Uterine smooth muscle cell (primary cell): ENCODE measurements at places on chromosomes 7 and 10. TPM values are rescaled to one million over a fixed set of nuclear protein-coding genes. Genes with fewer than 3 reads are reported as not detected.

Gene CFAP69
- 4.4 and 6.2 TPM in 2 replicates for total RNA-seq

Gene OPALIN
- not detected in 2 replicates for total RNA-seq

Gene STAMBPL1
- total RNA-seq, result 34.0 and 53.5 TPM in 2 replicates

Gene HPSE2
- total RNA-seq, result 0.50 and 2.0 TPM in 2 replicates

Gene NYAP1
- total RNA-seq, result 1.2 and 2.5 TPM in 2 replicates

Gene SLC35G1
- total RNA-seq, result 3.9 and 5.5 TPM in 2 replicates

Gene ADAMTS14
- total RNA-seq, result 4.0 and 4.8 TPM in 2 replicates

Gene PITX3
- not detected in 2 replicates for total RNA-seq

Gene NANOS1
- under 0.01 and 0.37 TPM in 2 replicates for total RNA-seq

Gene ADAM12
- 40.8 and 119 TPM in 2 replicates for total RNA-seq

Gene VPS50
- 39.1 and 46.5 TPM in 2 replicates for total RNA-seq

Gene PCGF5
- total RNA-seq, result 32.5 and 35.7 TPM in 2 replicates

Gene CYP3A7
- 0.55 and 1.2 TPM in 2 replicates for total RNA-seq

Gene ABCB1
- 0.50 and 1.3 TPM in 2 replicates for total RNA-seq

Gene PTPRE
- 0.22 and 1.5 TPM in 2 replicates for total RNA-seq

Gene MSS51
- 2.0 and 2.1 TPM in 2 replicates for total RNA-seq

Gene PBLD
- total RNA-seq, result 3.0 and 3.7 TPM in 2 replicates

Gene CREB5
- total RNA-seq, result 2.5 and 5.6 TPM in 2 replicates

Gene OR6B1
- total RNA-seq, result under 0.01 TPM in 1 of 2 replicates, not detected in the other

Gene PIP
- not detected in 2 replicates for total RNA-seq

Gene NPSR1
- not detected in 2 replicates for total RNA-seq

Gene FAM25A
- total RNA-seq, result not detected in 2 replicates

Gene HOXA3
- total RNA-seq, result under 0.01 and 1.2 TPM in 2 replicates

Gene PUS7
- 15.1 and 23.9 TPM in 2 replicates for total RNA-seq

Gene LRIT1
- total RNA-seq, result not detected in 2 replicates

Gene PAX4
- not detected in 2 replicates for total RNA-seq

Gene OR2F1
- under 0.01 TPM in 1 of 2 replicates, not detected in the other for total RNA-seq

Gene INSYN2A
- 0.11 and 0.25 TPM in 2 replicates for total RNA-seq

Gene MICU1
- 64.7 and 81.9 TPM in 2 replicates for total RNA-seq

Gene GIMAP2
- total RNA-seq, result 0.44 and 2.9 TPM in 2 replicates

Gene CFAP70
- 0.44 and 0.75 TPM in 2 replicates for total RNA-seq

Gene ADAP1
- 0.33 and 1.2 TPM in 2 replicates for total RNA-seq

Gene SLC26A5
- not detected in 2 replicates for total RNA-seq

Gene GPR15LG
- total RNA-seq, result not detected in 2 replicates

Gene CALCR
- total RNA-seq, result not detected in 2 replicates

Gene CNPY1
- total RNA-seq, result not detected in 2 replicates

Gene TMEM209
- total RNA-seq, result 10.0 and 13.5 TPM in 2 replicates

Gene SMKR1
- 0.25 and 0.44 TPM in 2 replicates for total RNA-seq

Gene CRYGN
- 0.25 TPM in 1 of 2 replicates, not detected in the other for total RNA-seq

Gene CTAGE15
- 0.75 TPM in 1 of 2 replicates, not detected in the other for total RNA-seq

Gene AKR1B1
- 44.9 and 87.5 TPM in 2 replicates for total RNA-seq

Gene TCF7L2
- total RNA-seq, result 2.8 and 6.1 TPM in 2 replicates

Gene ASIC3
- under 0.01 and 0.75 TPM in 2 replicates for total RNA-seq

Gene TBX20
- total RNA-seq, result under 0.01 TPM in 1 of 2 replicates, not detected in the other

Gene EN2
- total RNA-seq, result not detected in 2 replicates

Gene CALHM1
- not detected in 2 replicates for total RNA-seq

Gene FAM131B
- 2.3 and 4.1 TPM in 2 replicates for total RNA-seq

Gene KAZALD1
- 6.2 and 6.4 TPM in 2 replicates for total RNA-seq

Gene TLL2
- total RNA-seq, result 0.12 and 0.22 TPM in 2 replicates

Gene NUTM2A
- total RNA-seq, result 0.62 TPM in 1 of 2 replicates, not detected in the other

Gene HNRNPF
- total RNA-seq, result 240 and 367 TPM in 2 replicates

Gene NFE2L3
- 2.9 and 5.2 TPM in 2 replicates for total RNA-seq

Gene PLEKHS1
- total RNA-seq, result not detected in 2 replicates

Gene TAS2R5
- 0.55 and 1.00 TPM in 2 replicates for total RNA-seq

Gene NAT16
- total RNA-seq, result under 0.01 and 0.33 TPM in 2 replicates

Gene ADIRF
- 36.3 and 73.0 TPM in 2 replicates for total RNA-seq

Gene MBL2
- not detected in 2 replicates for total RNA-seq
